Left kidney (tissue), 8 donors: ENCODE measurements at places on chromosomes 13 and 19. TPM values are rescaled to one million over a fixed set of nuclear protein-coding genes. Genes with fewer than 3 reads are reported as not detected.

DNA sequence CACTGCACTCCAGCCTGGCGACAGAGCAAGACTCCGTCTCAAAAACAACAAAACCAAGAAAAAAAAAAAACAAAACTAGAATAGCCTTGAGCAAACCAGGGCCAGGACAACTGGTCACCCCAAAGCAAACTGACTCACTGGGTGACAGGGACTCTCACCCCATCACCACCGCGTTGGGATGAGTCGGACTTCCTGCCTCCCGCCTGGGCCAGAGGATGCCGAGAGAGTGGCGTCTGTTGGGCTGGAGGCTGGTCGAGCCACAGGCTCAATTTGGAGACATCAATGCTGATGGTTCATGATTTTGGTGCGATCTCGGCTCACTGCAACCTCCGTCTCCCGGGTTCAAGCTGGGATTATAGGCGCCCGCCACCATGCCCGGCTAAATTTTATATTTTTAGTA lies 11.6 kb downstream of the TMPRSS9 start:
- DNase-seq: no peak

DNA sequence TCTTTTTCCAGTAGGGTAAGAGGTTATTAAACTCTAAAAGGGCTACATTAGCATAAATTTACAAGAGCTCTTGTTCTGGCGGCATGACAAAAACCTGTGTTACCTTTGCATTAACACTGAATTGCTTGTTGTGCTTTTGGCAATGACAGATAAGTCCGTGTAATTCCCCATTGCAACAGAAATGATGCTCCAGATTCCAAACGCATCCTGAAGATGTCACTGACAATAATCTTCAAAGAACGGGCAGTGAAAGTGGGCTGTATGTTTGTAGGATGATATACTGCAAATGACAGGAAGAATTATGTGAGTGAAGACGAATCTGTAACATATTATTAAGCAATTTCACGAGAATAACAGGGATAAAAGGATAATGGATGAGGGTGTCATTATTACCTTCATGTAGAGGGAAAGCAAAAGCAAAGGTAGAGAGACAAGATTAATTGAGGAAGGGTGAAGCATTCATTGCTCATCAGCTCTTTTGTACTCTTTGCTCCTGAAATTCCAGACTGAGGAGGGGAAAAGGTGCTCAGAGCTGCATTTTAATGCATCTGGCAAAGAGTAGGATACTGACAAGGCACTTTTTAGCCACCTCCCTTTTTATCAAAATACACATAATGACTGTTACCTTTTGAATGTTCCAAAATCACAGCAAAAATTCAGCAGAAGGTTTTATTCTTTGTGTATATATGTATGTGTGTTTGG lies 38.5 kb upstream of the MAB21L1 start:
- no peak for DNase-seq

GRCh38 chr19:15126131-15126910 lies 19.1 kb downstream of the SYDE1 start:
- no peak for DNase-seq

GRCh38 chr13:27088619-27089018 lies 83.0 kb downstream of the USP12 start:
- DNase-seq: no peak

DNA sequence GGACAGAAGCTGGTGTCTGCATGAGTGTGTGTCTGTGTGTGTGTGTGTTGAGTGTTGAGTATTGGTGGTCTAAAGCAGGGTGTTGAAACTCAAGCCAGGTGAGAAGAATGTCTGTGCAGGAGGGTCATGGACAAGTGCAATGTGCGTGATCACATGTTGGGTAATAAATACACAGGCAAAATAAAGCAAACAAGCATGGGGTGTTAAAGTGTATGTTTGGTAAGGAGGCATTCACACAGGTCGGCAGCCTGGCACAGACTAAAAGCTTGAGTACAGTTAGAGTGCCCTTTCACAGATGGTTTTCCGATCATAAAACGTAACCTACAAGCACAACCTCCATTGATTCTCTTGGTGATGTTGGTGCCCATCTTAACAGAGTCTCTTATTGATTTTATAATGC lies 476.9 kb upstream of the KLHL1 start:
- no peak for DNase-seq

DNA sequence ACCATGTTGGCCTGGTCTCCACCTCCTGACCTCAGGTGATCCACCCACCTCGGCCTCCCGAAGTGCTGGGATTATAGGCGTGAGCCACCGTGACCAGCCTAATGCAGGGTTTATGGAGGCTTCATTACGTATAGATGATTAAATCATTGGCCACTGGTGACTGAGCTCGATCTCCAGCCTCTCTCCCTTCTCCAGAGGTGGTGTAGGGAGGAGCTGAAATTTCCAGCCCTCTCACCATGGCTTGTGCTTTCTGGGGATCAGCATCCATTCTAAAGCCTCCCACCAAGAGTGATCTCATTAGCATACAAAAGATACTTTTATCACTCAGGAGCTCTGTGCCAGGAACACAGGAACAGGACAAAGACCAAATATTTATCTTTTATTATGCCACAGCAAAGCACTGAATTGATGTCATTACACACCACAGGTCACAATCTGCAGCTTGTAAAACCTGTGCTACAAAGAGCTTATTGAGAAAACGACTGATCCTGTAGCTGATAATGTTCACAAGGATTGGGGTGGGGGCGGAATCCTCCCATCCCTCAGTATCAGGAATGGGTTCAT lies 32.4 kb downstream of the RHPN2 start:
- no peak for DNase-seq

DNA sequence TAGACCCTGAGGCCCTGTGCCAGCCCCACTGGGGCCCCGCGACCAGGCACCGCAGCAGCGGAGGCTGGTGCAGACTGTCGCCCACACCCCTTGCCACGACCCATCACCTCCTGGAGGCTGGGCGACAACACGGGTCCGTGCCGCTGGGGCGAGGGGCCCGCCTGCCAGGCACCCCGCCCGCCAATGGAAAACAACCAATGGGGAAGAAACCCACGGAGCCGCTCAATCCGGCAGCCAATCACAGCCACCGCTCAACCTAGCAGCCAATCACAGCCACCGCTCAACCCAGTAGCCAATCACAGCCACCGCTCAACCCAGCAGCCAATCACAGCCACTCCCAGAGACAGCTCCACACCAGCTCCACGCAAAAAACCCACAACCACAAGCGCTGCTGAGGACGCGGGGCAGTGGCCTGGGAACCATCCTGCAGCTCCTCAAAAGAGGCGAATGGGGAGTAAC lies 29.7 kb downstream of the GPX4 start:
- DNase-seq: no peak

- DNase-seq: no peak
Observed at GRCh38 chr13:40389081-40389641, 277.3 kb downstream of the FOXO1 start.

DNA sequence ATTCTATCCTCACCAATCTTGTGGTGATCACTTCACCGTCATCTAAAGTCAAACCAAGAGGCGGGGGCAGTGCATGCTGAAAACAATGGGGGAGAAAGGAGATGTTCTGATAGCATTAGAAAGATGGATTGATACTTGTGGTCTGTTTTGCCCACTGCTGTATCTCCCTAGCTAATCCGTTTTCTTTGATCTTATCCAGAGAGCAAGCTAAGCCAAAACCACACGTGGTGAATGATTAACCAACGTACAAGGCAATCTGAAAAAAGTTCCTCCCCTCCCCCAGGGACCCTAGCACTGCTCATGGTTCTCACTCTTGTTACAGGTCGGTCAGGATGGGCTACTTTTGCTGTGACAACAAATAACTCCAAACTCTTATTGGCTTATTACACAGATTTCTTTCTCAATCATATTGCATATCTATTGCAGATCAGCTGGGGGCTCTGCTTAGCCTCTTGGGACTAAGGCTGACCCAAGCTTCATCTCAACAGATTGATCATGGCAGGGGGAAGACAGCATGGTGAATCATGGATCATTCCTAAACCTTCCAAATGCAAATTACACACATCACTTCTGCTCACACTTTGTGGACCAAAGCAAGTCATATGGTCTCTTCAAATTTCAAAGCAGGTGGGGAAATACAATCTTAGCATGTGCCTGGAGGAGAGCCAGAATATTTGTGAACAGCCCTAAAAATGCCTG lies 11.9 kb upstream of the C13orf42 start:
- DNase-seq: peak; percentile 46

GRCh38 chr13:94121686-94122085 lies 357.8 kb downstream of the DCT start:
- no peak for DNase-seq

- no peak for DNase-seq
Observed at GRCh38 chr13:91405240-91405639, 6.8 kb downstream of the GPC5 start.

- DNase-seq: no peak
Observed at GRCh38 chr13:37059848-37060192, 332 bp upstream of the SUPT20H start.

- DNase-seq: no peak
Observed at GRCh38 chr19:38319421-38320258, at the start of gene KCNK6. Gene KCNK6 (plus strand): TSS chr19:38319845. CDS start chr19:38319951, 106 bp downstream.

- DNase-seq: no peak
Observed at GRCh38 chr19:12913851-12914690, 5.0 kb downstream of the SYCE2 start.

DNA sequence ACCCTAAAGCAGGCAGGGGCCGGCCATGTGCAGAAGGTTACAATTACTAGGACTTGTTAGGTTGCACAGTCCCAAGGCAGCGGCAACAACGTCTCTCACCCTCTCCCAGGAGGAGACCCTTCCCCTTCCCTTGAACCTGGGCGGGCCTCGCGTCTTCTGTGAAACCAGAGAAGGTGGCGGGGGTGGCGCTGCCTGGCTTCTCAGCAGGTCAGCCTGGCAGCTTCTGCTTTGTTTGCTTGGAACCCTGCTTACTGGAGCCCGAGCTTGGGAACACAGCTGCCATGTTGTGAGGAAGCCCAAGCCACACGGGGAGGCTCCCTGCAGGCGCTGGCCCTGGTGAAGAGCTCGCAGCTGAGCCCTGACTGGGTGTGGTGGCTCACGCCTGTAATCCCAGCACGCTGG lies 15.5 kb downstream of the MKNK2 start:
- DNase-seq: no peak

GRCh38 chr13:110283736-110284517 lies 23.0 kb downstream of the COL4A1 start:
- no peak for DNase-seq

DNA sequence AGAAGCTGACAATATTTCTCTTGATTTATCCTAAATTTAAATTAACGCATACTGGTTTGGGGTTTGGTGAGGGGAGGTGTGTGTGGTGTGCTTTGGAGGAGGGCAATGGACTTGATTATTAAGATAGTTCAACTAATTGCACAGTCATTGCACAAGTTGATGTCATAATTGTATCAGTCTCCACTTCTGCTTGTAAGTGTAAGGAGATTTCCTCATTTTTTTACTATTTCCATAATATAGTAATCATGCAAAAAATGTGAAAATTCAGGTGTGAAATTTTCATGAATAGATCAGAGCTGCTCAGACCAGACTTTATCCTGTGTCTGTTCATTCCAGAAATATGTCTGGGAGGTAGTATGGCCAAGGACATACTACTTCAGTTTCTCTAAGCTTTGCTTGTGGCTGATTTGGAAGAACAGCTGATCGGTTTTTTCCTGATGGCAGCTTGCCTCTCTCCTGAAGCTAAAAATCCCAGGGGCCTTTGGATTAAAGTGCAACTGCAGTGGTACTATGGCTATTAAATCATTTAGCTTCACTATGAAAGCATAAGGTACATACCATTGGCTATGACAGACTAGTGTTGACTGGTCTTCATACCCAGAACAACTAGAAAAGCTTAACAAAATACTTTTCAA lies 201.8 kb upstream of the MIR17HG start:
- no peak for DNase-seq

GRCh38 chr13:95571941-95572340 lies 19.4 kb downstream of the CLDN10 start:
- DNase-seq: no peak

- no peak for DNase-seq
Observed at GRCh38 chr19:48351341-48351752, 12.4 kb downstream of the TMEM143 start.

DNA sequence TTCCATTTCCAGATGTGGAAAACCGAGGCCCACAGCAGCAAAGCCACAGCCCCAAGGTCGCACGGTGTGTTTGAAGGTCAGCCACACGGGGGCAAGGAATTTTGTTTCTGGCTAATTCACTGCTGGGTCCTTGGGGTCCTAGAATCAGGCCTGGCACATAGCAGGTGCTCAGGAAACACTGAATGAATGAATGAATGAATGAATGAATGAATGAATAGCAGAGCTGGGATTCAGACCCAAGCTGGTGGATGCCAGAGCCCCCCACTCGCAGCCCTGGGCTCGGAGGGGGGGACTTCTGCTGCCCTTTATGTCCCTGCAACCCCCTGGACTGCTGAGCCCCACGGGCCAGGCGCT lies 37.0 kb downstream of the ZNRF4 start:
- DNase-seq: no peak

- no peak for DNase-seq
Observed at GRCh38 chr13:28468023-28468915, 26.7 kb downstream of the FLT1 start.

DNA sequence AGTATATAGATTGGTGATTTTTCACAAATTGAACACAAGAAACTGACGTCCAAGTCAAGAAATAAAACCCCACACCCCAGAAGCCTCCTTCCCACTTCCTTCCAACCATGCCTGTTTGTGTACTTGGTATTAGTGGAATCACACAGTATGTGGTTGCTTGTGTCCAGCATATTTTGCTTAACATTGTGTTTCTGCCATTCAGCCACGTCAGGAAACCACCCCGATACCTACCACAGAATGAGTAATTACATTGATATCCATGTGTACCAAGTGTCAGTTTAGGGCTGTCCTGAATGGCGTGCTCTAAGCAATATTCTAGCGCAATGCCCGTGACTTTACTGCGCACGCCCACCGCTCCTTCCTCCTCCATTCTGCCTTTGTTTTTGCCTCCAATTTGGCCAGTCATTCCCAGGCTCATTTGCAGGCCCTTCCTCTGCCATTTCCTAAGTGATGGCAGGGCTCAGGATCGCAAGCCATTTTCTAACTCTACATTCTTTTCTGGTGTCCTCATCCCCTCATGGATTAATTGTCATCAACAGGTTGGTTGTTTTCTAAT lies 25.9 kb upstream of the MPHOSPH8 start:
- no peak for DNase-seq

GRCh38 chr13:84684048-84684662 lies 801.9 kb upstream of the SLITRK1 start:
- no peak for DNase-seq

The ATP1A3 gene
- 0.65 TPM for polyA plus RNA-seq

The FLT3 gene
- 0.22 TPM for polyA plus RNA-seq

The TLE2 gene
- polyA plus RNA-seq: 30.0 TPM

The VSTM2B gene
- polyA plus RNA-seq: 1.1 TPM

The ZNF544 gene
- 47.9 TPM for polyA plus RNA-seq

The SIGLEC5 gene
- polyA plus RNA-seq: not detected

The OR7A5 gene
- polyA plus RNA-seq: 0.05 TPM

The NCR1 gene
- 0.37 TPM for polyA plus RNA-seq

The TUBA3C gene
- polyA plus RNA-seq: not detected

The C19orf33 gene
- 5.5 TPM for polyA plus RNA-seq

The C1QTNF9B gene
- polyA plus RNA-seq: 1.4 TPM

The NCAN gene
- polyA plus RNA-seq: 0.05 TPM

The ZNF57 gene
- 8.6 TPM for polyA plus RNA-seq

The PTGIR gene
- 1.7 TPM for polyA plus RNA-seq

The ZNF649 gene
- 33.5 TPM for polyA plus RNA-seq

The DCT gene
- polyA plus RNA-seq: 0.25 TPM

The ZNF547 gene
- polyA plus RNA-seq: 7.3 TPM

The GRIK5 gene
- 26.3 TPM for polyA plus RNA-seq

The TNNT1 gene
- polyA plus RNA-seq: 3.8 TPM

The SMIM44 gene
- not detected for polyA plus RNA-seq

The KANK3 gene
- polyA plus RNA-seq: 6.1 TPM

The OR7D2 gene
- 0.10 TPM for polyA plus RNA-seq
